ENCODE measurements at places on chromosomes 5 and 9.
A peak's percentile ranks its signal among the peaks of the same experiment; 100 is the strongest.

- ATAC-seq: no peak
Observed at GRCh38 chr5:83072966-83073365, 4.2 kb downstream of the TMEM167A start.

- ATAC-seq: no peak
Observed at GRCh38 chr5:136133922-136134379, 1.3 kb downstream of the SMAD5 start.

DNA sequence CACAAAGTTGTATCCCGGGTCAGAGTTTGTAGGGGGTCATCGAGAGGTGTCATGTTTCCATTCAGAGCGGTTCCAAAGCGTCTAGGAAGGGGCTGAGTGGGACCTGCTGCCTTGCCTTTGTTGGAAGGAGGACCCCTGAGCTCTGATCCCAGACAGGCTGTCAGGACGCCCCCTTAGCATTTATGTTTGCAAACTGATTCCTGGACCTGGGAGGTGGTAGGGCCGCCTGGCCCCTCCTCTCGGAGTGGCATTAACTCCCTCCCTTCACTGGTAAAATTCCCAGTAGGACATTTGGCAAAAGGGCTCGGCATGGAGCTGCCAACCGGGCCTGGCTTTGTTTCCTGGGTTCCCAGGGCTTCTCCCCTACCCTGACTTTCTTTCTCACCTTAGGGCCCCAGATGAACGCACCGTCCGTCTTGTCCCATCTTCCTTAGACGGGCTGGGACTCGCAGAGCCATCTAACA is 2.5 kb downstream of the JADE2 start:
- no peak for ATAC-seq

DNA sequence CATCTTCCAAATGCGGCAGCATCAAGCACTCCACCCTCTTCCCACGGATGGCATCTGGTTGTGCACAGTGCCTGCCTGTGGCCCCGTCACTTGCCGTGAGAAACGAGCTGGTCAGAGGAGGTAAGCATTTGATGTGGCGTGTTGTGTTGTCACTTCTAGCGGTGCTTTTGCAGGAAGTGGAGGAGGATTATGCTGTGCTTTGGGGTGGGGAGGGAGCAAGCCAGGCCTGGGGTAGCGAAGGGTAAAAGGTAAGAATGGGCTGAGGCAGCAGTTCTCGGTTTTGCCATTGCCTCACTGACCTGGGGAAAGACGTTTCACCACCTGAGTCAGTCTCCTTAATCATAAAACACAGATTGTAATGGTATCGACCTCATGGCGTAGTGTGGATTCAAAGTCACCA is 2.3 kb upstream of the POMT1 start:
- ATAC-seq: no peak

GRCh38 chr9:6399071-6399470 is 13.9 kb upstream of the UHRF2 start:
- ATAC-seq: no peak

DNA sequence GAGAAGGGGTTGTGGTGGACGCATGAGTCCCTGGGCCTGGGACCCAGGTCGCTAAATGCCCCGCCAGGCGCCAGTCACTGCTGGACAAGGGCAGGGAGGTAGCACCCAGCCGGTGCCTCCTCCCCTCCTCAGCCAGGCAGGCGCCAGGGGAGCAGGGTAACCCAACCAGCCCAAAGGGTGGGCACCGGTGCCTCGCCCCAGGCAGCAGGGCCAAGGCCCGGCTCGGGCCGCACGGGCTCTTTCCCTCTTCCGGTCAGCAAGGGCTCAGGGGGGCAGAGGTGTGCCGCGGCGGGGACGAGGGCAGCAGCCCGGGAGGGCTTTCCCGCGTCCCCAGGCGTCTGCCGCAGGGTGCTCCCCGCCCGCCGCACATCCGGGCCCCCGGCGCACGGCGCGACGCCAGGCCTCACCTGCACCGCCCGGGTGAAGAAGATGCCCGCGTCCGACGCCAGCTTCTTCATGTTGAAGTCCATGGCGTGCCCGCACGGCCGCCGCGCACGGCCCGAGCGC is 393 bp downstream of the SH3GLB2 start:
- ATAC-seq: peak; percentile 38

GRCh38 chr5:154811653-154812465 is 38.5 kb downstream of the FAXDC2 start:
- peak; percentile 88 for ATAC-seq
